Activated CD8-positive, alpha-beta memory T cell treated with anti-CD3 and anti-CD28 coated beads for 48 hours (primary cell): ENCODE measurements at places on chromosomes 2 and 18.

GRCh38 chr2:204315236-204315662, 230.0 kb upstream of the PARD3B start:
- no peak for DNase-seq

DNA sequence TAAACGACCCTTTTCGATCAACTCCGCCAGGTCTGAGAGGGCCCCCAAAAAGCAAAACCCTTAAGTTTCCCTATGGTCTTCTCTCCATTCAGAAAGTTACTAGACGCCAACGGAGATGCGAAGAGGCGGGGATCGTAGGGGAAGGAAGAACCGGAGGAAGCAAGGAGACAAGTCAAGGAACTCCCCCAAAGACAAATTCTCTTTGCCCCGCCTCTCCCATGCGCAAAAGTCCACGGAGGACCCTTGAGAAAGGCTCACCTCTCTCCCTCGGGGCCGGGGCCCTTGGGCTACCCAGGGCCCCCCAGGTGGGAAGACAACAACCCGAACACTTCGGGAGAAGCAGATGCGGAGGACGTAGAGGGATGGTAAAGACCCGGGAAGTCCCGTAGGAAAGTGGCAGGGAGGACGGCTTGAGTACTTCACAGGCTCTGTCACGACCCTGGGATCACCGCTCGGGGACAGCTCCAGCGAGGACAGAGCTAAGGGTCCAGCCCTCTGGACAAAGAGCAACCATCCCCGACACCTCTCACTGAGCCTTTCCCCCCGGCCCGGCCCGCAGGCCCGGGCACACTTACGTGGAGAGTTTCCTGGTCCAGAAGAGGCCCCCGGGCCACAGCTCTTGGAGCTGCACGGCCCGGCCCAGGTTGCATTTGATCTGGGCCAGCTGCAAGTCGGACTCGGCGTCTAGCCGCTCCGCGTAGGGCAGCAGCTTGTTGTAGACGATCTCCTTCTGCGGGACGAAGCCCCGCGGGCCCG, 647 bp downstream of the PSME4 start:
- DNase-seq: peak; percentile 15

GRCh38 chr2:205524656-205525055, 157.6 kb upstream of the NRP2 start:
- no peak for DNase-seq

DNA sequence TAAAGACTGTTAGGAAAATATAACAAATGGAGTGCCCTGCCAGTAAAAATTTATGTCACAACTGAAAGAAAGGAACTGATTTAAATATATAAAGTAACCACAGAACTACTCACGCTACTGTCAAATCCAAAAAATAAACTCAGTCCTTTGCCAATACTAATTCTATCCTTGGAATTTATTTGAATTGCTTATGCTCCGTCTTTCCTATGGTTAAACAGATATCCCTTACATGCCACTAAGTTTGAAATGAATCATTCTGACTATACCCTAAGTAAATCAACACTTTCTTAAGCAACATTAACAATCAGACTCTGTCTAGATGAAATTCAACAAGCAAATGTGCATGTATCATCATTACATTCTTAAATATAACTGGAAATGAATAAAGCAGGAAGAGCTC, 9.8 kb downstream of the HNRNPLL start:
- no peak for DNase-seq

DNA sequence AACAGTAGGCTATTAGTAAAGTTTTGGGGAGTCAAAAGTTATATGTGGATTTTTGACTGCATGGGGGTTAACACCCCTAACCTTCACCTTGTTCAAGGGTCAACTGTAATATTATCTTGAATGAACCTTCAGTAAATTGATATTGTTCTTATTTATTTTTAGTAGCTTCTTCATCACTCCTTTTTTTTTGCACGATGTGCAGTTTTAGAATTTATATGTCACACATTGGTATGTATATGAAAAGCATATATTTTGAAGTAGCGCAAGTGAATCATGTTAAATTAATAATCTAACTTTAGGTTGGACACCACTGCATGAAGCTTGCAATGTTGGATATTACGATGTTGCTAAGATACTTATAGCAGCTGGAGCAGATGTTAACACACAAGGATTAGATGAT, 79.9 kb downstream of the ANKRD12 start:
- no peak for DNase-seq

DNA sequence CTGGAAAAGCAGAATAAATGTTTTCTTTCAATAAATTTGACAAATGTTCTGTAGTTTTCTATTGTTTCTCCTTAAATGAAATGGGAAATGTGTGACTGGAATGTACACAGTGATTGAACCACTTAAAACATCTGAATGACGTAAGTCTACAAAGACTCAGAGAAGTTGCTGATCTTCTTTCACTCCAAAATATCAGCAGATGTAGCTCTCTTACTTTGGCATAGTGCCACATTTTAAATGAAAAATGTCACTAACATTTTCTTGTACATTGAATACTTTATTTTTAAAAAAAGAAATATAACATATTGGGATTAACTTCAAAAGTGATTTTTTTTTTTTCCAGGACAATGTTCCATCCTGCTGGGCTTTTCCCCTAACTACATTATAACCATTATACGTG, 565.6 kb downstream of the TMEM182 start:
- no peak for DNase-seq

GRCh38 chr2:165989851-165990250, 36.3 kb upstream of the TTC21B start:
- DNase-seq: no peak

- no peak for DNase-seq
Observed at GRCh38 chr2:170679607-170680079, 35.5 kb upstream of the SP5 start.

DNA sequence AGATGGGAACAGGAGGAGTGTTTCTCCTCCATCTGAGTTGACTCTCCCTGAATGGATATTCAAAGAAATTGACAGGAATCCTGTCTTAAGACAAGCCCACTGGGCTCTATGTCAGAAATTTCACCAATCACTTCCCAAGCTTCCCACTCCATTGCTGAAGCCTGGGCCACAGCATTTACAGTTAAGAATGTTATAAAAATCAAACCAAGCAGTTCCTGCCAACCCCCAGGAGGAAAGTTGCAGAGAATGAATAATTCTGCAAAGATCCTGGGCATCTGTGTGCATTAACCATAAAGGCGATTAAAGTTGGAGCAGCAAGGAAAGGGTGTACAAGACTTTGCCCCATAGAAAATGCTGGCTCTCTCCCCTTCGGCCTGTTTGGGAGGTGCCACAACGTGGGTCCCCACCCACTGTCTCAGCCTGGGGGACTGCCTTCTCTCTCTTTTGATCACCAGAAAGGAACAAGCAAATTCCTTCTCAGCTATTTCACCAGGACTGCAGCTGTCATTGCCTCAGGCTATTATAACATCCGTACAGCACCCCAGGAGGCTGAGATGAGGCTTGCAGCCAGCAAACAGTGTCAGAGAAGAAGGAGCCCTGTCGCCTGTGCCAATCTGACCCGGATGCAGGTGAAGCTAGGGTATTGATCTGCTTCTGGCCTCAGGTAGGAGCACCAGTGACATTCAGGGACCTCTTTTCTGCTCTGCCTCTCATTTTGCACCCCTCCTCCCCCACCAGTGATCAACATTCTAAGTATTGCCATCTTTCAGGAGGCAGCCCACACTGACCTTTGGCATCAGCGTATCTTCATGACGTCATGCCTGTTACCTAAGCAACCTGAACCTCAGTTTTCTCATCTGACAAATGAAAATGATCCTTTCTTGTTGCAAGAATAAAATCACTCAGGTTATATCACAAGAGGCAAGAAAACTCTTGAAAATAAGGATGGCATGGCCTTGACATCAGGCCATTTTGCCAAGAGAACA, 219.0 kb downstream of the SH3BP4 start:
- no peak for DNase-seq

GRCh38 chr2:7692657-7693161, 775.5 kb downstream of the RNF144A start:
- DNase-seq: no peak

DNA sequence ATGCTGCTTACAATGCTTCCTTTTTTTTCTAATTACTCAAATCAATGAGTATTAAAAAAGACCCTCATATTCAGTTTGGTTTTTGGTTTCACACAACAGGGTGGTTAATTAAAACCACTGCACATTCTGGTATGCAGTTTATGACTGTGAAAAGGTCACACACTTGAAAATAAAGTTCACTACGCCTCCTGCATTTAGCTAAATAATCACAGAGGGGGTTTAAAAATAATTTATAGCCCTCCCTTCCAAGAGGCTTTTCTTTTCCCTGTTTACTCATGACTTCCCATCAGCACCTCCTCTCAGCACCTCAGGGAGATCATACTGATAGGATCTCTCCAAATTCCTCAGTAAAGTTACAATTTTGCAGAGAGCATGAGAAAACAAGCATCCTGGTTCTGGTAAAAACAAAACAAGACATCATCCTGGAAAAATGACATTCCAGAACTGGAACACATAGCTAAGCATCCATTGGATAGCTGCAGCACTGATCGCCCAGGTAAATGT, 129.5 kb upstream of the TMEM200C start:
- no peak for DNase-seq

DNA sequence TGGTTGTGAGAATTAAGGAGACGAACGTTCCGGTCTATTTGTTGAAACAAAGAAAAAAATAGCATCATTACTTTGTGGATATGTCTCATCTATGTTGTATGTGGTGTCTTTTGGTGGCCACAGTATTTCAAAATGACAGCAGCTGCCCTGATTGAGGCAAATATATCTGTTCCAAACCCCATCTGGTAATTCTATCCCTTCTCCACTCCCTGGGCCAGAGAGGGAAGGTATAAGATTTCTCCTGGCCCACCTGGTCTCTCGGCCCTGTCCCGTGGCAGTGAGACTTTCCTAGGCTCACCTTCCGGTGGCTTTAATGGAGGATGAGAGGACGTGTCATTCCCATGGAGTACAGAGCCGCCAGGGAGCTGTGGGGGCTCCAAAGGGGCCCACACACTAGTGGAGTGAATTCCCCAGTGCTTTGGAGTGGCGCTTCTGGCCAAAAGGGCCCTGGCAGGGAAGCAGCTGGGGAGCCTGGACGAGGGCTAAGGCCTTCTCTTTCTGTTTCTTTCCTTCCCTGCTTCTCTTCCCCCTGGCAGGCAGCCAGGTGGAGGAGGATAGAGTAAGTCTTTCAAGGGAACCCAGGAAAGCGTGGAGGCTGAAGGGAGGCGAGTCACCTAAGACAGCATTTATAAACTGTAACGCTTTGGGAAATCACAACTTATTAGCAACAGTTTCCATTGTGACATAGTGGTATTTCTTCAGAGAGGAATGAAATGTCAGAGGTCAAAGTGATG, 5.6 kb downstream of the FOSL2 start:
- no peak for DNase-seq

DNA sequence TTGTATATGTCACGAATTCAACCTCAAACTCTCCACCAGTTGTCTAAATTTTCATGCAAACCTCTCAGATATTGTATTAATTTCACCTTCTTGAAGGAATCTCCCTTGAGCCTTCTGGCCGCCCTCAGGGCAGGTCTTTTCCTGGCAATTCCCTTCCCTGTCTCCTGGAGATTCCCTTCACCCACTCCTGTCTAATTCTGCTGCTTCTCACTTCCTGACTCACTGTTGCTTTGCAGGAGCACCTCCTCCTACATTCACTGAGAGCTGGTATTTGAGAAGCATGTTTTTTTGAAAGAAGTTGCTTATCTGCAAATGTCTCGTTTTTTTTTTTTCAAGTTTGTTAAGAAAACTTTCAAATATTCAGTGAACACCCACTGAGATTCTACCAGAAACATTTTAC, 79.9 kb upstream of the OTOS start:
- DNase-seq: no peak

GRCh38 chr2:123696021-123696420, 329.1 kb upstream of the CNTNAP5 start:
- no peak for DNase-seq

DNA sequence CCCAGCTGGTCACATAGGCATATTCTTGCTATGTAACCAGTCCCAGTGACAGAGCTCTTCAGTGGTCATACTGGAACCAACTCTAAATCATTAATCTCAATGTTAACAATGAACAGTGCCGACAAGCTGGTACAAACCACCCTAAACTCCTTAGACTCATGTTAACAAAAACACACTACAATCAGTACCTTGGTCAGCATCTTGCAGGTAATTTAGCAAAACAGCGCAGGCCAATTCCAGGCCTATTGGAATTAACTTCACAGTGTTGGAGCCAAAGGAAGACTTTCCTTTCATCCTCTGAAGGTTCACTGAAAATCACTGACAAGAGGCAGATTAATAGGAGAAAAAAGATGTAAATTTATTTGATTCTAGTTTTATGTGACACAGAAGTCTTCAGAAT, 396.4 kb downstream of the PIK3C3 start:
- DNase-seq: no peak

DNA sequence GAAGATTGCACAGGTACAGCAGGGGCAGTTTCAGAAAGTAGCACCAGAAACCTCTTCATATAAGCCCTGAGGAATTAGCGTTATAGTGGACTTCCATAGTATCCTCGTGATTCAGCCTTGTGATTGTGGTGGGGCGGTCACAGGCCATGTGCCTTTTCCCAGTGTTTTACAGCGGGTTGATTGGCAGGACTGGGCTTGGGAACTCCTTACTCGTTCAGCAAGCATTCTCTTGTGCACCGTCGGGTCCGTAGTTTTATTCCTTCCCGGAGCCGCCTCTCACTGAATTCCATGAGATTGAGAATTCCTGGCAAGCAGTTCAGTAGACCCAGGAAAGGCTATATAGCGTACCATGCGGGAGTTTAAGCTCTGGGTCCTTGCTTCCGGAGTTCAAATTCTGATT, 5.2 kb downstream of the COPS8 start:
- DNase-seq: no peak

DNA sequence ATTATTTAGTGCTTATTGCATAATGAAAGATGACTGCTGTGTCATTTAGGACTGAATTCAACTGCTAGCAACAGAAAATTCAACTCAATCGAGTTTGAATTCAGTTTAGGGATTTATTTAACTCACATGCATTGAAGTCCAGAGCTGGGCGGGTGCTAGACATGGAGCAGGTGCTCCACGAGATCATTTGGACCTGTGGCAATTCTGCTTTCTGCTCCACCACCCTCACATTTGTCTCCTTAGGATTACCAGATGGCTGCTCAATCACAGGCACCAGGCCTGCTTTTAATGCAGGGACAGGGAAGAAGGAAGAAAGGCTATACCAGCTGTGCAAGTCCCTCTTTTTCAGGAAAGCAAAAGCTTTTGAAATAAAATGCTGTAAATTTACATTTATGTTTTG, 572.9 kb upstream of the SLC8A1 start:
- no peak for DNase-seq

DNA sequence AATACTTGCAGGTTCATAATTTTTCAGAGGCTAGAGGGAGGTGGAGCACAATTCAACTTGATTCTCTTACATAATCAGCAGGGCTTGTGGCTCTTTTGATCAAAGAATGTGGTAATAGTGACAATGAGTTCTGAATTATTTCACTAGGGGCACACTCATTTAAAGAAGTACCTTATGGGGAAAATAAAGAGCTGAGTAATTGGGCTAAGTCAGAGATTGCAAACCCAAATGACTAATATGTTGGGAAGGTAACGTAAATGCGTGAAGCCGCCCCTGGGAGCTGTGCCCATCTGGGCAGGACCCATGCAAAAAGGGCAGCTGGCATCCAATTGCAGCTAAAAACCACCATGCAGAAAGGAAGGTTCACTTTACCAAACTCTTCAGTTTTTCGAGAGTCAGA, 35.3 kb downstream of the NCKAP5 start:
- DNase-seq: no peak

- DNase-seq: no peak
Observed at GRCh38 chr18:63440219-63440618, 17.9 kb upstream of the VPS4B start.

- DNase-seq: no peak
Observed at GRCh38 chr18:77039196-77040130, 93.1 kb downstream of the MBP start.

GRCh38 chr2:218873359-218874194, 7.1 kb upstream of the WNT10A start:
- DNase-seq: no peak
